ENCODE measurements at places on chromosomes 2 and 18. TPM values are rescaled to one million over a fixed set of nuclear protein-coding genes. Genes with fewer than 3 reads are reported as not detected.

The UGT1A7 gene
- total RNA-seq: not detected

The KLHL29 gene
- total RNA-seq: 17.5 TPM

The MOGAT1 gene
- total RNA-seq: 0.26 TPM

DNA sequence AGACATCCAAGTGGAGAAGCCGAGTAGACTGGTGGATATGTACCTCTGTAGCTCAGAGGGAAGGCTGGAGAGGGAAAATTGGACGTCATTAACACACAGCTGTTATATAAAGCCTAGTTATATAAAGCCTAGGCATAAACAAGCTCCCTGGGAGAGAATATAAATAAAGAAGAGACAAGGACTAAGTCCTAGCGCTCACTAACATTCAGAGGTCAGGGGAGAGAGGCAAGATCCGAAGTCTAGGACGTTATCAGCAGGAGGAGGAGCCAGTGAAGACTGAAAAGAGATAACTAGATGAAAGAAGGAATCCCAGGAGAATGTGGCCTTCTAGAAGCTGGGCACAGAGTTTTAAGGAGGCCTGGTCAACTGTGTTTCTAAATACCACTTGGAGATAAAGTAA lies 55.3 kb downstream of the NOL10 start:
- H3K27me3 ChIP-seq: no peaks in the 10 kb centered on the region
- no peaks in the 10 kb centered on the region for H3K36me3 ChIP-seq
- no peaks in the 10 kb centered on the region for H3K4me1 ChIP-seq
- no peak overlapping the region for H3K27ac ChIP-seq

GRCh38 chr2:155980941-155981560 lies 351.5 kb downstream of the NR4A2 start:
- no peak for DNase-seq
- H3K36me3 ChIP-seq: no peaks in the 10 kb centered on the region
- no peak overlapping the region for H3K4me3 ChIP-seq
- H3K4me1 ChIP-seq: peaks cover 2% of the 10 kb centered on the region

- no peaks in the 10 kb centered on the region for H3K4me1 ChIP-seq
- H3K27ac ChIP-seq: no peak overlapping the region
- no peaks in the 10 kb centered on the region for H3K27me3 ChIP-seq
Observed at GRCh38 chr2:175396696-175397095, 215.2 kb upstream of the ATP5MC3 start.

- peaks cover 4% of the 10 kb centered on the region for H3K27me3 ChIP-seq
- no peak for DNase-seq
- H3K4me1 ChIP-seq: no peaks in the 10 kb centered on the region
- no peak overlapping the region for H3K27ac ChIP-seq
- H3K4me3 ChIP-seq: no peak overlapping the region
Observed at GRCh38 chr2:232998666-232998985, 14.4 kb downstream of the NGEF start.

GRCh38 chr2:129763190-129763846 lies 216.1 kb upstream of the RAB6C start:
- H3K36me3 ChIP-seq: no peaks in the 10 kb centered on the region
- DNase-seq: no peak
- H3K4me3 ChIP-seq: no peak overlapping the region
- peaks cover 5% of the 10 kb centered on the region for H3K27me3 ChIP-seq
- H3K4me1 ChIP-seq: peaks cover 2% of the 10 kb centered on the region

DNA sequence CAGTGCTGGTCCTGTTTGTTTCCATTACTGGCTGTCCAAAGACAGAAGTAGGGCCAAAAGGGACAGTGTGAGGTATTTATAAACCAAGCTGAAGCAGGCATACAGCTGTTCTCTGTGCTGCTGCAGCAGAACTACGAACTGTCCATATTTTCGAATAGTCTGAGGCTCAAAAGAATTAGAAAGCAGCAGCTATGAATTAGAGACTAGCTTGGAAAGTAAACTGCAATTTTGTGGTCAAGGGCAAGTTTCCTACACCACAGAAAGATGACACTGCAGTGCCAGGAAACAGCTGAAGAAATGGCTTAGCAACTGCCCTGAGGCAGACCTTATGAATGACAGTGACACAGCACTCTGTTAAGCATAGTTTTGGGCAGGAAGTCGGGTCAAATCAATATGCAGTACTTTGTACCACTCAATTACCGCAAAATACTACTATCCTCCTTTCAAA lies 125.3 kb downstream of the TMEM131 start:
- no peak overlapping the region for H3K27ac ChIP-seq
- peaks cover 8% of the 10 kb centered on the region for H3K36me3 ChIP-seq
- no peak for DNase-seq
- peaks cover 2% of the 10 kb centered on the region for H3K27me3 ChIP-seq
- no peak overlapping the region for H3K4me3 ChIP-seq
- H3K4me1 ChIP-seq: peaks cover 17% of the 10 kb centered on the region

GRCh38 chr2:70541481-70542020 lies 12.1 kb downstream of the TGFA start:
- no peak overlapping the region for H3K27ac ChIP-seq
- no peak overlapping the region for H3K4me3 ChIP-seq
- H3K4me1 ChIP-seq: no peaks in the 10 kb centered on the region
- H3K27me3 ChIP-seq: no peaks in the 10 kb centered on the region
- DNase-seq: no peak

- H3K36me3 ChIP-seq: no peaks in the 10 kb centered on the region
- H3K27me3 ChIP-seq: peaks cover 2% of the 10 kb centered on the region
- H3K4me3 ChIP-seq: no peak overlapping the region
- no peaks in the 10 kb centered on the region for H3K4me1 ChIP-seq
- no peak for DNase-seq
Observed at GRCh38 chr18:8995096-8995495, 107.4 kb upstream of the NDUFV2 start.

DNA sequence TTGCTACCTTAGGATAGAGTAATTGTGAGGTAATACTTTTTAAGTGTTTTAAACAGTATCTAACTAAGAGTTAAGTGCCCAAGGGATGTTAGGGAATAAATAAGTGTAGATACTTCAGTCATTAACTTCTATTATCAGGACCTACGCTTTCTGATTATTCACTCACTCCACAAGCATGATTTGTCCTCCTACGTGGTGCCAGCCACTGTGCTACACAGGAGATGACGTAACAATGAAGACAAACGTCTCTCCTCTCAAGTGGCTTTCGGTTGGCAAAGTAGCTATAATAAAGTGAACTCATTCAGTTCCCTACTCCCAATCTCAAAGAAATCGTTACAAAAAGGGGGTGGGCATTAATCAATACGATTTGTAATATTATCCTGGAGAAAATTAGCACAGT lies 100.9 kb upstream of the SETBP1 start:
- H3K4me1 ChIP-seq: peaks cover 10% of the 10 kb centered on the region
- no peak for DNase-seq
- H3K27me3 ChIP-seq: peaks cover 2% of the 10 kb centered on the region
- no peak overlapping the region for H3K4me3 ChIP-seq

DNA sequence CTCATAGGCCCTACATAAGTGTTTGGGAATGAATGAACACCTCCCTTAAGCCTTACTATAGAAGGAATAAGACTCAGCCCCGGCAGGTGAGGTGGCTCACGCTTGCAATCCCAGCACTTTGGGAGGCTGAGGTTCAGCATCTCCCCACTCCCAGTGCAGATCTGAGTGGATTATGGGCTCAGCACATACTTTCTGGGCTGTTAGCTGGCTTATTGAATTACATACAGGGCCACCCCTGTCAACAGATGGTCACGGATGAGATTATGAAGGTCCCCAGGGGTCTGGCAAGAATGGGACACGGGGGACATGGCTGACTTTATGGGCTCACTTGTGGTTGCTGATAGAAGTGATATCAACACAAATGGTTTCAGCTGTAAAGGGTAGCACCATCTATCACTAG lies 322.3 kb downstream of the TSN start:
- no peak overlapping the region for H3K4me3 ChIP-seq
- H3K27me3 ChIP-seq: peaks cover 2% of the 10 kb centered on the region
- H3K36me3 ChIP-seq: no peaks in the 10 kb centered on the region
- H3K27ac ChIP-seq: no peak overlapping the region

DNA sequence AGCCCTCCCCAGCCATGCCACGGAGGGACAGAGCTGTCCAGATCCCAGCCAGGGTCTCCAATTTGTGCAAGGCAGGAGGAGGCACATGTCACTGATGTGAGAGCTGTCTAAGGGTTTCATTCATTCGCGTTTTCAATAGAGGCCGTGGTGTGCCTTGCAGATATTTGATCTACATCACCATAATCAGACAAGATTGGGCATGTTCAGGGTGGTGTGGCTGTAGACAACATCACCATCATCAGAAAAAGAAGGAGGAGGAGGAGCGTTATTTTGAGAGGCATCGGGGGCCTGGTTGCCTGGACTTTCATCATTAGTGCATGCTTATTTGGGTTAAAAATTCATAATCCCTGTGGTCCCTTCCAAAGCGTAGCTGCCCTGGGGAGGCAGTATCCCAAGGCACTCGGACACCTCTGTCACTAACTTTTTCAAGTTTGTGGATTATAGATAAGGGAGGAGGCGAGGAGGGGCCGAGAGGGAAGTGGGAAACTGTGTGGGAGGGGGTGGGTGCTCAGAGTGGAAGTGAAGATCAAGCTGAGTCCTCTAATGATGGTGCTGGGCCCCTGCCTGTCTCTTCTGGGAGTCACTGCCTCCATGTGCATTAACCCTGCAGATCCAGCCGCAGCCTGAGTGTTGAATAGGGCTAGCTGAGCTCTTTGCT lies 194.1 kb downstream of the CTIF start:
- H3K27me3 ChIP-seq: peaks cover 1% of the 10 kb centered on the region
- H3K4me1 ChIP-seq: peaks cover 43% of the 10 kb centered on the region
- peaks cover 14% of the 10 kb centered on the region for H3K36me3 ChIP-seq
- no peak overlapping the region for H3K27ac ChIP-seq

DNA sequence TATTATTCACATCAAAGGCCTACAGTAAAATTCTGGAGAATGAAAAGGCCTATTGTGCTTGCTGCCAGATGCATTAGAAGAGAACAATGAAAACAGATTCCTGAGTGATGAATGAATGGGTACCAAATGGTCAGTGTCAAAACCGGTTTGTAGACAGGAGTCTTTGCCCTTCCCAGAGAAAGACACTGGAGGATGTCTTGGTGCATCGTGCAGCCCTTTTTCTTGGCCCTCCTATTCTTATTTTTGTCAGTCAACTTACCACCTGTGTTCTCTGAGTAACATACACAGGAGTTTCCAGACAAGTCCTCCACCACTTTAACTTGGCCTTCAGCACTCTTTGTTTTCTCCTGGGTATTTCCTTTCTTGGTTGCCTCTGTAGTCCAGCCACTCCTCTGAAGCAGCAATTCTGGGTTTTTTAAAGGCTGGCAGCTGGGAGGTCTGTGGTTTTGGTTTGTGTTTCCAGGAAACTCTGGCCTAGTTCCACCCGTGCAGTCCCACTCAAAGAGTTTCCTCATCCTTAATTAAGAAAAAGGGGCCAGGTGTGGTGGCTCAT lies 29.4 kb downstream of the PSTPIP2 start:
- DNase-seq: no peak
- no peak overlapping the region for H3K27ac ChIP-seq
- no peak overlapping the region for H3K4me3 ChIP-seq
- no peaks in the 10 kb centered on the region for H3K36me3 ChIP-seq
- H3K27me3 ChIP-seq: peaks cover 4% of the 10 kb centered on the region
- H3K4me1 ChIP-seq: peaks cover 20% of the 10 kb centered on the region

- no peak for DNase-seq
- H3K27me3 ChIP-seq: no peaks in the 10 kb centered on the region
- H3K36me3 ChIP-seq: no peaks in the 10 kb centered on the region
- no peak overlapping the region for H3K4me3 ChIP-seq
- peaks cover 23% of the 10 kb centered on the region for H3K4me1 ChIP-seq
Observed at GRCh38 chr2:204695506-204695905, 150.2 kb downstream of the PARD3B start.

- H3K27me3 ChIP-seq: peaks cover 7% of the 10 kb centered on the region
- H3K36me3 ChIP-seq: peaks cover 39% of the 10 kb centered on the region
- DNase-seq: no peak
- H3K4me3 ChIP-seq: no peak overlapping the region
- peaks cover 51% of the 10 kb centered on the region for H3K4me1 ChIP-seq
- no peak overlapping the region for H3K27ac ChIP-seq
Observed at GRCh38 chr18:44870631-44871502, 190.2 kb downstream of the SETBP1 start.

DNA sequence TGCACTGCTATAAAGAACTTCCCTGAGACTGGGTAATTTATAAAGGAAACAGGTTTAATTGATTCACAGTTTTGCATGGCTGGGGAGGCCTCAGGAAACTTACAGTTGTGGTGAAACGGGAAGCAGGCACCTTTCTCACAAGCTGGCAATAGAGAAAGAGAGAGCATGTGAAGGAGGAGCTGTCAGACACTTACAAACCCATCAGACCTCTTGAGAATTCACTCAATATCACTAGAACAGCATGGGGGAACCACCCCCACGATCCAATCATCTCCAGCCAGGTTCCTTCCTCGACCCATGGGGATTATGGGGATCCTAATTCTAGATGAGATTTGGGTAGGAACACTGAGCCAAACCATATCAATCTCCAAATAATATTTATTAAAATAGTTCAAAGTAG lies 729.2 kb upstream of the DDX18 start:
- no peak overlapping the region for H3K27ac ChIP-seq
- no peaks in the 10 kb centered on the region for H3K27me3 ChIP-seq
- H3K4me3 ChIP-seq: no peak overlapping the region
- H3K4me1 ChIP-seq: peaks cover 18% of the 10 kb centered on the region

DNA sequence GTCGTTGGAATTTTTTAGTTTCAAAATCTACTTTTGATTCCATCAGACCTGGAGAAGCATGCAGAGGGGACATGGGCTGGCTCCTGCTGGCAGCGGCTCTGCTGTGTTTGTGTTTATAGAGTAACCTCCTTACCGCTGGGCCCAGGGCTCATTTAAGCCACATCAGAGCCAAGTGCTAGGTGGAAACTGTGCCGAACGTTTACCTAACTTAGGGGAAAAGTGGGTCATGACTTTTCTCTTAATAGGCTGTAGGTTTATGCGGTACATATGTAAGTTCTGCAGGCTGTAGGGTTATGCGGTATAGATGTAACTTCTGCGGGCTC lies 17.7 kb downstream of the CNDP2 start:
- peaks cover 6% of the 10 kb centered on the region for H3K27me3 ChIP-seq
- H3K4me1 ChIP-seq: no peaks in the 10 kb centered on the region
- H3K4me3 ChIP-seq: no peak overlapping the region
- H3K27ac ChIP-seq: no peak overlapping the region
- H3K36me3 ChIP-seq: peaks cover 48% of the 10 kb centered on the region
- no peak for DNase-seq

GRCh38 chr2:207632575-207633493 lies 7.6 kb upstream of the METTL21A start:
- H3K27me3 ChIP-seq: no peaks in the 10 kb centered on the region
- H3K4me1 ChIP-seq: no peaks in the 10 kb centered on the region
- no peak overlapping the region for H3K4me3 ChIP-seq
- DNase-seq: no peak
- no peaks in the 10 kb centered on the region for H3K36me3 ChIP-seq
- no peak overlapping the region for H3K27ac ChIP-seq

DNA sequence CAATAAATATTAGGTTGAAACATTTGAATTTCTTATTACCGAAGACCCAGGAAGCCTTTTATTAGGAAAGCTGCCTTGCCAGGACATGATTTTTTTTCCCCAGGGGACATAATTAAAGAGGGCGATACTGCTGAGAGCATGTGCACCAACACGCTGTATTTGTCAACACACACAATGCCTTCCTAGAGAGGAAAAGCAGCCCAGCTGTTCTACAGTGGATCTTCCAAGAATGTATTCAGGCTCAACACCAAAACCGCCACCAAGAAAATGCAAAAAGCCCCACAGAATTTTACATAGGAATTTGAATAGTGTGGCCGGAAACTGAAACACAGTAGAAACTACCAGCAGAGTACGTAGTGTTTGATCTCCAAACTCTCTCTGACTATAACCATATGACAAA lies 320.4 kb downstream of the DLGAP1 start:
- H3K27ac ChIP-seq: no peak overlapping the region
- no peaks in the 10 kb centered on the region for H3K36me3 ChIP-seq
- H3K27me3 ChIP-seq: no peaks in the 10 kb centered on the region
- no peak for DNase-seq
- H3K4me1 ChIP-seq: no peaks in the 10 kb centered on the region
